ENCODE measurements at places on chromosomes 5 and 9. TPM values are rescaled to one million over a fixed set of nuclear protein-coding genes. Genes with fewer than 3 reads are reported as not detected.

DNA sequence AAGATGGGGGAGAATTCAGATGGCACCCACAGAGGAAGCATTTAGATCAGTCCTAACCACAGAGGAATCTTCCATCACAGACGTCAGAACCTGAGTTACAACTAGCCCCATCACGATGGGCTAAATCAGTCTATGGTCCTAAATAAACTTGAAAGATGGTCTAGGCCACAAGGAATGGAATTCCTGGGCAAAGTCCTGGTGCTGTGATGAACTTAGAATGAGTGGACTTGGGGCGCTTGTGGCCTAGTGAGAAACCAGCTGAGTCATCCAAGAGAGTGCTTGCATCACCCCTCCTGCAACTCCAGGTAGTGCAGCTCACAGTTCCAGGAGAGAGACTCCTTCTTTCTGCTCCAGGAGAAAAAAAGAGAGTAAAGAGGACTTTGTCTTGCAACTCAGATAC is 722.9 kb upstream of the RGMB start:
- no peak for DNase-seq

GRCh38 chr9:14096258-14096922 is 217.6 kb downstream of the NFIB start:
- peak; percentile 45 for DNase-seq

- DNase-seq, result no peak
Observed at GRCh38 chr5:153571162-153571561, 80.7 kb downstream of the GRIA1 start.

The KIAA1191 gene
- total RNA-seq, result 74.4 TPM

DNA sequence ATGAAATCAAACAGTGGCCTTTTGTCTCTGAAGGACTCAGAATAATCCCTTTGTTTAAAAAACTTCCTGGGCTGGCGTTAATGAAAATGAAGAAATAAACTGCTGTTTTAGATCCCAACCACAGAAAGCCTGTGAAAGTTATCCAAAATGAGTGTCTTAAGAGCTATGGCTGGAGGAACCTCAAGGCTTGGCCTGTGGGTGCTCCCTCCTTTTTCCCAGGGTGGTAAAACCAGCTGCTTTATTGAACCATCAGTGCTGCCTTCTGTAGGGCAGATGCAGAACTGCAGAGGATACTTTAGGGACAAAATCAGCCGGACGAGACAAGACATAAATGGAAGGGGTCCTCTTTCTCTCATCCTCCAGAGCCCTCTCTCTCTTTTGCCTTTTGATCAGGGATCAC is 100.9 kb downstream of the SMARCA2 start:
- no peak for DNase-seq

- DNase-seq, result peak; percentile 30
Observed at GRCh38 chr5:57324861-57325260, 151.0 kb downstream of the GPBP1 start.

- DNase-seq, result no peak
Observed at GRCh38 chr5:53262348-53262970, 152.9 kb upstream of the MOCS2 start.

GRCh38 chr5:143204474-143205246 is 198.8 kb downstream of the NR3C1 start:
- no peak for DNase-seq

The OR1J2 gene
- not detected for total RNA-seq

GRCh38 chr5:153719324-153719723 is 228.9 kb downstream of the GRIA1 start:
- no peak for DNase-seq

GRCh38 chr9:34550016-34550680 is 27.4 kb upstream of the ENHO start:
- DNase-seq, result no peak

- no peak for DNase-seq
Observed at GRCh38 chr5:73895471-73895870, 269.5 kb downstream of the ARHGEF28 start.
